SW 1271 (cell line): ENCODE measurements at places on chromosomes 12 and 14.

GRCh38 chr12:112875608-112876007 is 31.2 kb upstream of the OAS1 start:
- DNase-seq = no peak

GRCh38 chr12:110269622-110270124 is 11.4 kb upstream of the ATP2A2 start:
- no peak for DNase-seq

DNA sequence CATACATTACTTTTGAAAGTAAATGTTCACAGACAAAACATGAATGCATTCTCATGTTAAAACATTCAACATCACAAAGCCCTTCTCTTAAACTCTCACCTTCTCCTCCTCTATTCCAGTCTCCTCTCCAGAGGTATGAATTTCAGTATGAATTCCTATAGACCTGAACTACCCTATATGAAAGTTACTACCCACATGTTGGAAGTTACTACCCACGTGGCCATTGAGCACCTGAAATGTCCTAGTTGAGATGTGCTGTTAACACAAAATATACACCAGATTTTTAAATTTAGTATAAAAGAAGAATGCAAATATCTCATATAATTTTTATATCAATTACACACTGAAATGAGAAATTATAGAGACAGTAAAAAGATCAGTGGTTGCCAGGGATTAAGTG is 60.2 kb downstream of the PAX9 start:
- DNase-seq = no peak

DNA sequence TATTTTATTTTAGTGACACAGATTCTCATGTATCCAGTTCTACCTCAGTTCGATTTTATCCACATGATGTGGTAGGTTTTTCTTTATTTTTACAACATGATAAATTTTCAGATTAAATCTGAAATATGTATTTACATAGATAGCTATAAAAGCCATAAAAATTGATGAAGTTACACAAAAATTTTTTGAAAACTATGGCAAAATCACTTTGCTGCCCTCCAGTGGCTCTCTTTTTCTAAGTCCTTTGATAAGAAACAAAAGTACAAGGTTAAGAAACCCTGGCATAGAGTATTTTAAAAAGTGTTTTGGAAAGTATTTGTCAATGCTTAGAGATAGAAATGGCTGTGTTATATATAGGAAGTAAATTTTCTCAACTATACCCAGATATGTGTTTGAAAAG is 104.2 kb downstream of the PCNX1 start:
- DNase-seq = no peak

GRCh38 chr14:98931911-98932310 is 340.1 kb downstream of the BCL11B start:
- no peak for DNase-seq

DNA sequence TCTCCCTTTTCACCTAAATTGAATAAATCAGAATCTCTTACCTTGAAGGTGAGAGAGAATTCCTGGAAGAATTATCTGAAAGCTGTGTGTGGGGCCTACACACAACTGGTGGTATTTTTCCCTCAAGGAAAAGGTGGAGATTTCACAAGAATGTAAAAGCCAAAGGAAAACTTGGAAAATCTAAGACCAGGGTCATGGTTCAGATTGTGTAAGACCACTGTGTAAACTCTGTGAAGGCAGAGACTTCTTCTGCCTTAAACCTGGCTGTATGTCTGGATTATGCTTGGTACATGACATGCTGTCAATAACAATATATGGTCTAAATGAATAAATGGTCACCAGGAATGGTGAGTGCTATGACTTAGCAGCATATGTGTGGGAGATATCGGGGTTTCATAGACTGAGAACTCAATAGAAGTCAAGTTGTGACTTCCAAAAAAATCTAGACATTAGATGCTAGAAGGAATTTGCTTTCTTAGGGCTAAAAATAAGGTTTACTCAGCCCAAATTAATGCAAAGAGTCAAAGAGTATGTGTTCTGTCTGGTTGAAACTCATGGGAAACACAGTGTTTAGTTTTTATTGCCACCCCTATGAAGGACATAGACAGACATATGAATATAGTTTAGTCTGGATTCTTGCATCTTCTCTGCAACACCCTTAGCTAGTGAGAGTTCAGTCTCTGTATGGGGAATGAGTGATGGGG is 163.7 kb downstream of the SNAPC1 start:
- DNase-seq = no peak

- no peak for DNase-seq
Observed at GRCh38 chr12:15754233-15754632, 35.0 kb downstream of the EPS8 start.

GRCh38 chr14:66444271-66444927 is 41.8 kb upstream of the CCDC196 start:
- DNase-seq = no peak

- DNase-seq = peak; percentile 97
Observed at GRCh38 chr12:57751788-57752667, at the start of gene CDK4. CDK4 (minus strand) TSS chr12:57752310; CDS start chr12:57751717, 593 bp downstream.

DNA sequence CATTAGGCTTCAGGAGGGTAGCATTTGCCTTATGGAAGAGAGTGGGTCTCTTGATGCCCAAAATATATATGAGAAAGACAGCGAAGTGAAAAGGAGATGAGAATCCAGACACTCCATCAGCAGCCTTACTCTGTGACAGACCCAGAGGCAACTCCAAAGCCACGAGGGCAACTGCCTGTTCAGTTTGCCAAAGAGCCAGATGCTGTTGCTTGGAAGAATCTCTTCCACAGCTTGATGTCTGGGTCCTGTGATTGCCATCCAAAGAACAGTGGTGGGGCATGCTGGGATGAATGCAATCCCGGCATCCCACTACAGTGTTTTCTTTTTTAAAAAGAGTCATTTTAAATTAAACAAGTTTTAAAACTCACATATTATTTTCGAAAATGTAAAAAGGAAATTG is 10.9 kb upstream of the OTX2 start:
- DNase-seq = no peak

DNA sequence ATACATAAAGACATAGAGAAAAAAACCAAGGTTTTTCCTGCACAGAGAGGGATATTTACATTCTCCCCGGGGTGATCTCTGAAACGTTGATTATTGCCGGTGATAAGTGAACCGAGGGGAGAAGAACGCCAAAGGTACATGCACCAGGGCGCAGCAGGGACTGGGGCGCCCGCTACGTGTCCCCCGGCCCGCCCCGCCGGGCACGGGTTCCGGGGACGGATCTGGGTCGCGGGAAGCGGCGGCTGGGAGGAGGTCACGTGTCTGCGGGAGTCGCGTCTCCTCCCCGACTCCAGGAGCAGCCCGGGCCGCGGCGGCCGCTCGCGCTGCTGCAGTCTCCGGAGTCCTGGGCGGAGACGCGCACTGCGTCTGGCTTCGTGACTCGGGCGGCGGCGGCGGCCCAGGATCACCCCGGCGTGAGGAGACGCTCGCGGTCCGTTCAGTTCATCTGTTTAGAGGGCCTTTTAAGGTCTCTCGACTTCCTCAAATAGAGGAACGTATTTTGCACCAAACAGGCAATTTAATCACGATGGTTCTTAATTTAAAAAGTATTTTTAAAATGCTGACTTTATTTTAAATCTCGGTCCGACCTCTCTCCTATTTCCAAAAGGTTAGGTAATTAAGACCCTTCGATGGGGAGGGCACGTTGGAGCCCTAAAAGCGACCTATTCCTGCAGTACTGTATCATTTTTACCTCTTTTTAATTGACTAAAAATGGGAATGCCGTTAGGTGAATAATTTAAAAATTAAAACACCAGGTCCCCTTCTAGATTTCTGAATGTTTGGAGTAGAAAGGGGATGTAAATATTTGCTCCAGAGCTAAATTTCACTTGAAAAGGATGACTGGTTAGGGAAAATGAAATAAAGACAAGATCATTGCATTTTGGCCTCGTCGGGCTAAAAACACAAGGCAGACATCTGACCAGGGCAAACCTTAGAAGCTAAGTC is 1.8 kb upstream of the BHLHE41 start:
- peak; percentile 71 for DNase-seq

- no peak for DNase-seq
Observed at GRCh38 chr14:84074626-84075025, 1455.3 kb upstream of the FLRT2 start.

DNA sequence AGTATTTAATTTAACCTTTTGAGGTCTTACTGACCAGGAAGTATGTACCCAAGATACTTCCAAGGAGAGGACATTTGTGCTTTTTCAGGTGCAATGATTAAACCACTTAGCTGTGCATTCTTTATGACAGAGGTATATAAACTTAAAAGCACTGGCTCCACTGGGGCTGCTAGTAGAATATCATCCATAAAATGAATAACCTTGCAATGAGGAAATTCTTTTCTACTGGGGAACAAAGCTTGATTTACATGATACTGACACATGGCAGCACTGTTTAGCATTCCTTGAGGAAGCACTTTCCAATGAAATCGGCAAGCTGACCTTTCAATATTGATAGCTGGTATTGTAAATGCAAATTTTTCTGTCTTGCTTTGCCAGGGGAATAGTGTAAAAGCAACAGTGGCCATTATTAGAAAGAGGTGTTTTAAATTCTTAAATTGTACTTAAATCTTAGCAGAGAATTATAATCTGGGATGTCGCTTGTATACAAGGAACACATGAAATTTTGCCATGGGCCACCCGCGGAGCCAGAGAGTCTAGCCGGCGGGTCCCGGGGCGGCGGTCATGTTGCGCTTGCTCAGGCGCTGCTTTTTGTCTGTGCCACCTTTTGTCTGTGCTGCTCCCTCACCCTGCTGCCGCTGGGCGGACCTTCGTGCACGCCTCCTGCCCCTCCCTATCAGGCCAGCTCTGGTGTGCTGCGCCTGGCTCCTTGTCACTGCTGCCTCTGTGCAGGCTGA is 20.9 kb upstream of the BLTP3B start:
- DNase-seq = no peak

DNA sequence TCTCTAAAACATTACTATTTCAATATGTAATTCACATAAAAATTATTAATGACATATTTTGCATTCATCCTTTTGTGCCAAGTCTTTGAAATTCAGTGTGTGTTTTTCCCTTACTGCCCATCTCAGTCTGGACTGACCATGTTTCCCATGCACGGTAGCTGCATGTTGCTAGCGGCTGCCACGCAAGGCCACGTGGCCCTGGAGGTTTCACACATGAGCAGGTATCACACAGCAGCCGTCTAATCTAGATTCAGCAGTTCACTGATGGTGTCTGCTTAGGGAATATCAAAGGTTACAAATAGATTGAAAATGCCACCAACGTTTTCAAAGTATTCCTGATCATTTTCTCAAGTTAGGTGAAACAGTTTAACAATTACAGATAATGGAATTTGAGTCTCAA is 234.8 kb upstream of the FKBP4 start:
- DNase-seq = no peak

DNA sequence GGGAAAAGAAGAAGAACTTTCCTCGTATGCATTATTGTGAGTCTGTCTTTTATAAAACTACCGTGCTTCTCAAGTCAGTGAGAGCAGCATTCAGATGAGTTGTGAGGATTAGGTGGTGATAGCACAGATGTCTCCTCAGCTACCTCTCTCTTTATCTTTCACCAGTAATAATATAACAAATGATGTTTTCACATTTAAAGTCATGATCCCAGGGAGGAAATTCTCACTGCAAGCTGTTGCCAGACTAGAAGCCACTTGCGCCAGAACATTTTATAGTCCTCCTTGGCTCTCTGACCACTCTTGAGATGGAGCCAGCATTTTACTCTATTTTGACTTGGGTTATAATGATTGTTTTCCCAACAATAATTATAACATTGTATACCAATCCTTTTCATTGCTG is 443.1 kb downstream of the AEBP2 start:
- DNase-seq = no peak

DNA sequence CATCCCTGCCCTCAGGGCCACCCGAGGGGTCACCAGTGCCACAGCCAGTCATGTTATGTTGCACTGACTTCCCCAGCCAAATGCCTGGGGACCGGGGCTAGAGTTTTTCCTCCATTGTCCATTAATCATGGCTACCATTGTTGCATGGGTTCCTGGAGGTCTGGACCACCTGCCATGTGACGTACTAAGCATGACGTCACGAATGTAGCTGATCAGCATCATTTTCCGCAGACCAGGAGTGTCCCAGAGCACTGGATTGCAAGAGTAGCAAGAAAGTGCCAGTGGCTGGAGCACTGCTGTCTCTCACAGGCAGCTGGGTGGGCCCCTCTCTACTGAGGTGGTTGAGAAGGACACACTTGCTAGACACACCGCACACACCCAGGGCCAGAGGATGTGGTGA is 6.9 kb upstream of the C14orf180 start:
- DNase-seq = no peak

DNA sequence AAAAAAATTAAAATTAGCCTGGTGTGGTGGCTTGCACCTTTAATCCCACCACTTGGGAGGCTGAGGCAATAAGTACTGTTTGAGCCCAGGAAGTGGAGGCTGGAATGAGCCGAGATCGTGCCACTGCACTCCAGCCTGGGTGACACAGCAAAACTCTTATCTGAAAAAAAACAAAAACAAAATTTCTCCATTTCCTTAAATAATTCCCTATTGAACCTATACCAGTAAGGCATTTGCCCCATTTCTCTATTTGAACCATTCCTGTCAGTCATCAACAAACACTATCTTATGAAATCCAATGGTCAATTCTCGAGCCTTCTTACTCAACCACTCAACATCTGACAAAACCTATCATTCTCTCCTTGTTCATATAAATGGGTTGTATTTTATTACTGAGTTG is 14.7 kb downstream of the SLC2A14 start:
- DNase-seq = no peak

DNA sequence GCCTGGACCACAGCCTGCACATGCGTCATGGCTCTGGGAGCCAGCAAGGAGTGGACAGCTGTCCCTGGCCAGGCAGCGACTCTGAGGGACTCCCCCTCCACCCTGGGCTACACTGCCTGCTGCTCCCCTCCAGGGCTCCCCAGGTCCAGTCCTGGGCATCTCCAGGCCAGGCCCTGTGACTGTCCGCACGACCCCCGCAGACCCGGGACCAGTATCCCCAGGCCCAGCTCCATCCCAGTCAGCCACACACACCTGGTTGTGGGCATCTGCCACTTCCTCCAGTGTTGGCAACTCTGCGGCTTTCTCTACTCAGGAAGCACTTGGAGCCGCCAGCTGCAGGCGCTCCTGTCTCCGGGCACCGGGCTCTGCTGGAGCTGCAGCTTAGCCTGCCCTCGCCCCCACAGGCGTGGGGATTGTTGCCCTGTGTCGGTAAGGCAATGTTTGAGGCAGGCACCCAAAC is 2.4 kb downstream of the ULK1 start:
- no peak for DNase-seq

GRCh38 chr14:65352964-65353530 is 59.5 kb upstream of the FUT8 start:
- DNase-seq = no peak

- DNase-seq = no peak
Observed at GRCh38 chr14:103630364-103631108, 1.5 kb downstream of the KLC1 start.
